ENCODE measurements at places on chromosomes 7 and 10.
A peak's percentile ranks its signal among the peaks of the same experiment; 100 is the strongest.

DNA sequence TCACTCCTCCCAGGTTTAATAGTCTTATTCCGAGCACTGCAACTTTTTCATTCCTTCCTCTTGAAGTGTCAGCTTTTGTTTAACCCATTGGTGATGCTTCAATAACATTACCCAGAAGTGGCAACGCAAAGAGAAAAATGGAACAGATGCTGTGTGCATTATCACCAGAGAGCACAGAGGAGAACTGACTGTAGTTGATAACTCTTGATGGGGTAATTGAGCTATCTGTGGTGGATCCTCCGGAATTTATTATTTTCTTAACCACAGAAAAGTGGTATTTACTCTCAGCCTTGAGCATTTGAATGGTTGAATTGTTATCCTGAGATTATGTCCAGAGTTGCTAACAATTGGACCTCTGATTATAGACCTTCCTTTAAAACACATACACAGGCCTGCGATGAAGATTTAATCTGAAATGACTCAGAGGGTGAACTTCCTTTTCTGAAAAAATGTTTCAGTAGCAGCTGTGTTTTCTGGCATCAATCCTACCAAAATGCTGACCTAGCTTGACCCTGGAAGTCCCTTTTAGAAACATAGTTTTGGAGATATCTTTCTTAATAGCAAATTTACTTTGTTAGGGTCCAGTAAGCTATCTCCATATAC lies 1584.4 kb upstream of the LRRTM3 start:
- DNase-seq: no peak

- DNase-seq: no peak
These were observed 152.8 kb downstream of the MACC1 start for GRCh38 chr7:20064181-20064970.

- no peak for DNase-seq
These were observed at the start of gene ACTA2 for GRCh38 chr10:88952647-88953111. ACTA2 (minus strand) TSS chr10:88952773; CDS start chr10:88948930, 3,843 bp downstream.

DNA sequence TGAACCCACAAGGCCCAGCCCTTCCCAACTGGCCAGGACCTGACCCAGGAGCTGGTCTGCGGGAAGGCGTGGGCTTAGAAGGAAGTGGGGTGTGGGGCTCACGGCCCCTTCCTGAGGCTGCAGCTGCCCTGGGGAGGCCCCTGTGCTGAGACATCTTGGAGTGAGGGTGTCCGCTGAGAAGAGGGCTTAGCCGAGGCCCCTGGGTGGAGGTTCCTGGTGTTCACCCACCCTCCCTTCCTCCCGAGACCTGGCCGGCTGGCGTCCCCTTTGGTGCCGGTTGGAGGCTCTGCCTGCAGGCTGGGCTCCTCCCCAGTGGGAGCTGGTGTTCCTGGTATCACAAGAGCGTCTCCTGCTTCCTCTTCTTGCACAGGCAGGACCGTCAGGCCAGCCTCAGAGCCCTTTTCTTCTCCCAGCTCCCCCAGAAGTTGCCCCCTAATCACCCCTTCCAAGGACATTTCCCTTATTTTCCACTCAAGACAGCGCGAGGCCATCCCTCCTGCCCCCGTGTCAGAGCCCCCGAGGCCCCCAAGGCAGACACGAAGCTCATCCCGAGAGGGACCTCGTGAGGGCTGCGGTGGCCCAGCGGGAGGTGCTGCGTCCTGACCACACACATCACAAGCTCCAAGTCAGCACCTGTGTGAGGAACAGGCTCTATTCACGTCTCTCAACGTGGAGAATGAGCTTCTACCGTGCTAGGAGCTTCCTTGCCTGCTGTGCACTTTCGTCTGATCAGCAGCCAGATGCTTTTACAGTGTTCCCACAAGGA lies 25.1 kb upstream of the FAM20C start:
- DNase-seq: no peak

DNA sequence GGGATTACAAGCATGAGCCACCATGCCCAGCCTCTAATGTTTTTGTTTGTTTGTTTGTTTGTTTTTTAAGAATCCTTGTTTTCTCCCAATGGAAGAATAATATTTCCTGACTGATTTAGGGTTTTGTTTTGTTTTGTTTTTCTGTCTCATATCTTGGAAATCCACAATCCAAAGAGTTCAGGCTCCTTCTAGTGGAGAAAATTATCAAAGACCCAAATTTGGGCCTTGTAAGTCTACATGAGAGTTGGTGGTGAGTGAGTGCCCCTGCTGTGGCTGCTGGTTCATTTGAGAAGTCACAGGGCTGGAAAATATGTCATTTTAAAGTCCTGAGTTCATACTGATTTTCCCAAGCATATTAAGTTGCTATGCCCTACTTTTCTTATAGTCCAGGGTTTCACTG lies 33.5 kb upstream of the KLHL7 start:
- no peak for DNase-seq

DNA sequence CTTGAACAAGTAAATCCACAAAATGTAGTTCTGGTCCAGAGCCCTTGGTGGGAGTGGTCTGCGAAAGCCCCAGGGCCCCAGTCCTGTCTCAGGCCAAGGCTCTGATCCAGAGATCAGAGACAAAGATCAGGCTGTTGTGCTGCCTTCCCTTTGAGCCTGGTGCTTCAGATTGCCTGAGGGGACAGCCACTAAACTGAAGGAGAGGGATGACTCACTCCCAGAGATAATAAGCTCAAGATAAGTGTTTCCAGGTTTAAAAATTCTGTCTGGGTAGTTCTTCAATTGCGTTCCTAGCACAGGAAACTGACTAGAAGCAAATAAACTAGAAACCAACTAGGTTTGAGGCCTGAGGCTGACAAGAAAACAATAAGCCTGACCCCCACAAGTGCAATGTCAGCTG lies 190.2 kb downstream of the RAMP3 start:
- DNase-seq: no peak

GRCh38 chr10:100293066-100293465 lies 6.6 kb upstream of the BLOC1S2 start:
- DNase-seq: no peak

DNA sequence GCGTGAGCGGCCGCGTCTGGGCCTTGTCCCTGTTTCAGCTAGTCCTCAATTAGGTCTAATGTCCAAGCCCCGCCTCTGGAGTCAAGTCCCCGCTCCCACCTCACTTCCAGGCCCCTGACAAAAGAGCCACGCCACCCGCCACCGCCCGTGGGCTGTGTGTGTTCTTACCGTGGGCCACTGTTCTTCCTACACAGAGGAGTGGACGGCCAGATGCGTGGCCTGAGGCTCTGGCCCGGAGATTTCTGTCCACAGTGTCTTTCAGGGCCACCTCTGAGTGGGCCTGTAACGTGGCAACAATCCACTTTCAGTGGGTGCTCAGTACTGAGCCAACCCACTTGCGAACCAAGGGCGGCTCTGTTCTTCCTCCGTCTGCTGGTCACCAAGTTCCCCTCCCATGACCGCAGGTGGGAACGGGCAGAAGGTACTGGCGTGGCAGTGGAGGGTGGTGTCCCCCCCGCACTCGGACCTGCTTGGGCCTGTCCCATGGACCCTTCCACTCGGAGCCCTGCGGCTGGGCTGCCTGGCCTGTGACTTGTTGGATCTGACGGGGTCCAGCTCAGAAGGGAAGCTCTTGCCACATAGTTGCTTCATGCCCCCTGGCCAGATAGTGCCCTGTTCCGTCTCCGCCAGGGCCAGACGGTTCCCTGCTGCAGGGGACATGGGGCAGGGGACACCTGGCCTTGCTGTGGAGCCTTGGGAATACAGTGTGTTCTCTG lies 15.0 kb upstream of the ZFAND2A start:
- DNase-seq: no peak

DNA sequence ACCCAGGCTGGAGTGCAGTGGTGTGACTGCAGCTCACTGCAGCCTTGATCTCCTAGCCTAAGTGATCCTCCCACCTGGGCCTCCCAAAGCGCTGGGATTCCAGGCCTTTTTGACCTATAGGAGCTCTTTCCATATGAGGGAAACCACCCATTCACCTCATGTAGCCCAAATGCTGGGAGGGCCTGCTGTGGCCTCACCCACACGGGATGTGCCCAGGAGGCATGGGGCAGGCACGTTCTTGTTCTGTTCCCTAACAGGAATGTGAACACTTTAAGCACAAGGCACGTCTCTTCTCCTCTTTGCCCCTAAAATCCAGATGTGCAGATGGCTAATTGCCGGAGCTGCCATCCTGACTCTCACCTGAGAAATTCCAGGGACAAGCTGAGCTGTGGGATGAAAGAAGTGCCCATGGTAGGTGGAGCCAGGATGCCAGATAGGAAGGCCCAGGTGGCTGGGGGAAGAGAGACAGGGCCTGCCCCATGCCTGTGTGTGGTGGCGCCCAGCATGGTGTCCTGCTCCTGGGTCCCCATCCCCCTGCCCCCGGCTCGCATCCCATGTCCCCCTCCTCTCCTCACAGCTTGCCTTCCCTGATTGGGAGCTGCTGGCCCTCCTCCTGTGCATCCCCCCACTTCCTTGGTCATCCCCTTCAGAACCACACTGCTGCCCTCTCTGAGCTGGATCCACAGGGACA lies 17.3 kb downstream of the CAMK2B start:
- no peak for DNase-seq

DNA sequence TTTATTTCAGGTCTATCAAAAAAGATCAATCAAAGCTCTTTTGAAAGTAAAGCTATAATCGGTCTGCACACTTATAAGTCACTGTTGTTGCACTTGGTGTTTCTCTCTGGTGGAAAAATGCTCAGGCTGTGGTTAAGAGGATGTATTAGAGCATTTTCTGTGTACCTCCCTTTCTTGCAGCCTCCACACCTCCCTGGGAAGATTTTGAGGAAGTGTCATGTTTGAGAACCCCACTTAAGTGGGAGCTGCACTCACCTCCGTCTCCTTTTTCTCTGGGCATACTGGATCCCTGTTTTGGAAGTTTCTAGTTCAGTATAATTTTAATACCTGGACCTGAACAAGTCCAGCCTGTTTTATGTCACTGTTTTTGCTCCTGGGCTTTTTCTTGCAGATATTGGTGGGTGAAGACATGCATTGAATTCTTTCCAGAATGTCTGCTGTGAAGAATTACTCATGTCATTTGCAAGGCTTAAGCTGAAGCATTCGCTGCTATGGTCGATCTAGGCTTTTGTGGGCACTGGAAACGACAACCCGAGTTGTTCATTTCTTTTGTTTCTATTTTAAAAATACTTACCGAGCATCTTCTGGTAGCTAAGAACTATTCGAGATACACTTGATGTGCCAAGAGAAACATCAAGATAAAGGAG lies 36.6 kb downstream of the TCF7L2 start:
- DNase-seq: no peak

- no peak for DNase-seq
These were observed 542.1 kb upstream of the IGFBP3 start for GRCh38 chr7:46463170-46463569.

DNA sequence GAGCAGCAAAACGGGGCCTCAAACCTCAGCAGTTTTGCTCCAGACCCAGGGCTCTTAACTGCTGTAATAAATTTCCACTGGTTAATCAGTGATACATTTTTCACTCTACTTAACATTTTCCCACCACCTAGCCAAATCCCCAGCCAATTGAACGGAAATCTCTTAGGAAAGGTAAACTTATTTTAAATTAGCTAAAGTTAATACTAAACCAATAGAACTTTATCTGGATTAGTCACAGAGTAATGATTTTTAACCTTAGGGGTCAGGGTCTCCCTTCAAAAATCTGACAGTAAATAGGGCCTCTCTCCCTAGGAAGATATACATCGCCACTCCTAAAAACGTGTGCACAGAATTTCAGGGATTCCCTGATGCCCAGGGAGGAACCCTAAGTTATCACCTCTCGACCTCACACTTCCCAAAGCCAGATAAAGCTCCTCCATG lies 87.4 kb upstream of the KMT2E start:
- no peak for DNase-seq

GRCh38 chr7:152677808-152678670 lies 2.1 kb upstream of the XRCC2 start:
- DNase-seq: no peak

DNA sequence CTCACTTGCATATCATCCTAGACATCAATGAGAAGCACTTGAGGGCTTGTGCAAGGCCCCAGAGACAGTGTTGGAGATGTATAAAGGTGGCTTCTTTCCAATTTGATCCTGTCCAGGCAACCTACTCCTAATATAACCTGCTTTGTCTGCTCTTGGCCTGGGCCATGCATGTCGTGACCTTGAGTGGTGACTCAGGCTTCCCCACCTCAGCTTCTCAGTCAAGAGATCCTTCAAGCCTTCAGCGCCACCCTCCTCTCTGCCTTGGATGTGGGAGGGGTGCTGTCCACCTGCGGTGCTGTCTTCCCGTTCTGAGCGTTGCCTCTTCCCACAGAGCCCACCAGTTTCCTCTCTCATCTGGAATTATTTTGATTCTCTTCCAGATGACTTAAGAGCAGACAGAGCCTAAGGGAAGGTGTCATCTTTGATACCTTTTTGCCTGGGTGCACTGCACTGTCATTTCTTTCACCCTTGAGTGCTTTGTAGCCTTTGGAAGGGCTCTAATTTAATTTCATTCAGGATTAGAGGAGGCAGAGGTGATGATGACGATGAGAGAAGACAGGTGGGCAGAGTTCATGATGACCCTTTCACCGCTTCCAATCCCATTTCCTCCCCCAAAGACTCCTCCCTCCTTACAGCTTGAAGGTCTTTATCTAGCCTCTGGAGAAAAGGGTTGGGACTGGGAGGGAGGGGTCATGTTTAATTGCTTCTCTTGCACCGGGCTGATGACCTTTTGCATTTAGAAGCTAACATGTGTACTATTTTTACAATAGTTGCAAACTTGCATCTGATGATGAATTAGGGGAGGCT lies 6.9 kb downstream of the LSMEM1 start:
- DNase-seq: no peak

GRCh38 chr10:70115948-70116682 lies 16.5 kb downstream of the AIFM2 start:
- DNase-seq: peak; percentile 62

DNA sequence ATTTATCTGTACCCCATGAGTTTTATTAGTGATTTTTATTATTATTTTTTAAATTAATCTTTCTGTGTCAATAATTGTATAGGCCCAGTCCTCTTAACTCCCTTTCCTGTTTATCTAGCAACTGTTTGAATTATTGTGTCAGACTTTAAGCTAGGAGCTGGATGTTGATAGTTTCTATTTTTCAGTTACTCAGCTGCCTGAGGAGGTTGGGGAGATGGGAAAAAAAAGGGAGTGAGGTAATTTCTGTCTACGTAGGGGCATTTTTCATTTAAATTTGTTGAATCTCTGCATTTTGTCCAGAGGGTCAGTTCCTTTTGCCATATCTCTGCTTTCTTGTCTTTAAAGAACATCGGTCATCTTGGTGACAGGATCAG lies 5.0 kb upstream of the ZNF518A start:
- DNase-seq: no peak

GRCh38 chr7:96649981-96650380 lies 59.7 kb downstream of the SEM1 start:
- no peak for DNase-seq

- DNase-seq: peak; percentile 84
These were observed 10.7 kb downstream of the ESYT2 start for GRCh38 chr7:158818325-158819213.

- DNase-seq: no peak
These were observed 8.1 kb upstream of the FAM107B start for GRCh38 chr10:14782691-14783363.

- DNase-seq: no peak
These were observed 18.8 kb upstream of the ARHGAP22 start for GRCh38 chr10:48623607-48624132.

DNA sequence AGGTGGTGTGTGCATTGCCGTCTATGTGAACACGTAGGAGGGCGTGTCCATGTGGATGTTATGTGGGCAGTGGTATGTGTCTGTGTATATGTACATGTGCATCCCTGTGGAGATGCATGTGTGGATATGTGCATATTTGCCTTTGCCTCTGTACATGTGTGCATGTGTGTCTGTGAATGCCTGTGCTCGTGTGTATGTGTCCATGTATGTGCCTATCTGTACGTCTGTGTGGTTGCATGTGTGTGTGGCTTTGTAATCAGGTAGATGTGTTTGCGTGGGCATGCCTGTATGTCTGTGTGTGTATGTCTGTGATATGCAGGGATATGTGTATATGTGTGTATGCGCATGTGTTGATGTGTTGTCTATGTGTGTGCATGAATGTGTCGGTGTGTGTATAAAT lies 19.7 kb downstream of the ADCY1 start:
- no peak for DNase-seq
